ENCODE measurements at places on chromosomes 1 and 21. TPM values are rescaled to one million over a fixed set of nuclear protein-coding genes. Genes with fewer than 3 reads are reported as not detected.

- DNase-seq = no peak
- H3K27ac ChIP-seq = no peak overlapping the region
- H3K36me3 ChIP-seq = no peaks in the 10 kb centered on the region
Observed at GRCh38 chr1:213438339-213438738, 387.3 kb downstream of the RPS6KC1 start.

DNA sequence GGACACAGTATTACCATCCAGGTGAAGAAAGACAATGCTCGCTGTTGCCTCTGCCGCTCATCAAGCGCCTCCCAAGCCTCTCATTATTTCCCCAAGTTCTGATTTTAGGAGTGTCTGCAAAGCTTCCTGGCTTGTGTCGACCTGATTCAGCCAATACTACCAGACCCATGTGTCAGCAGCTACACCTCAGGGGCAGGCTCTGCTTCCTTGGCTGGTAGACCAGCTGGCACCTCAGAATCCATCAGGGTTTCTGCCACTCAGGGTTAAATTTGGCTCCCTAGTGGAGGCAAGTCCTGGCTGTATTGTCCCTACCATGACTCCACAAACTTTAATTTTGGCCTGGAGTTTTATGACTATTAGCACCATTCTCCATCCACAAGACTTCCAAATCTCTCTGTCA, 35.4 kb downstream of the SUSD4 start:
- no peak for DNase-seq
- H3K4me1 ChIP-seq = no peaks in the 10 kb centered on the region
- no peak overlapping the region for H3K27ac ChIP-seq
- H3K27me3 ChIP-seq = peaks cover 4% of the 10 kb centered on the region

GRCh38 chr1:104195395-104195794, 445.7 kb downstream of the AMY1C start:
- no peaks in the 10 kb centered on the region for H3K4me1 ChIP-seq
- H3K36me3 ChIP-seq = no peaks in the 10 kb centered on the region
- no peak for DNase-seq
- no peak overlapping the region for H3K27ac ChIP-seq
- H3K4me3 ChIP-seq = no peak overlapping the region

GRCh38 chr1:72009173-72010093, 272.9 kb downstream of the NEGR1 start:
- no peaks in the 10 kb centered on the region for H3K36me3 ChIP-seq
- H3K4me1 ChIP-seq = peaks cover 15% of the 10 kb centered on the region
- no peak for DNase-seq

- peak overlapping the region; percentile 83 for H3K4me3 ChIP-seq
- peaks cover 45% of the 10 kb centered on the region for H3K36me3 ChIP-seq
- no peak for DNase-seq
- H3K4me1 ChIP-seq = peaks cover 76% of the 10 kb centered on the region
Observed at GRCh38 chr1:205597691-205598314, 34.0 kb downstream of the ELK4 start.

DNA sequence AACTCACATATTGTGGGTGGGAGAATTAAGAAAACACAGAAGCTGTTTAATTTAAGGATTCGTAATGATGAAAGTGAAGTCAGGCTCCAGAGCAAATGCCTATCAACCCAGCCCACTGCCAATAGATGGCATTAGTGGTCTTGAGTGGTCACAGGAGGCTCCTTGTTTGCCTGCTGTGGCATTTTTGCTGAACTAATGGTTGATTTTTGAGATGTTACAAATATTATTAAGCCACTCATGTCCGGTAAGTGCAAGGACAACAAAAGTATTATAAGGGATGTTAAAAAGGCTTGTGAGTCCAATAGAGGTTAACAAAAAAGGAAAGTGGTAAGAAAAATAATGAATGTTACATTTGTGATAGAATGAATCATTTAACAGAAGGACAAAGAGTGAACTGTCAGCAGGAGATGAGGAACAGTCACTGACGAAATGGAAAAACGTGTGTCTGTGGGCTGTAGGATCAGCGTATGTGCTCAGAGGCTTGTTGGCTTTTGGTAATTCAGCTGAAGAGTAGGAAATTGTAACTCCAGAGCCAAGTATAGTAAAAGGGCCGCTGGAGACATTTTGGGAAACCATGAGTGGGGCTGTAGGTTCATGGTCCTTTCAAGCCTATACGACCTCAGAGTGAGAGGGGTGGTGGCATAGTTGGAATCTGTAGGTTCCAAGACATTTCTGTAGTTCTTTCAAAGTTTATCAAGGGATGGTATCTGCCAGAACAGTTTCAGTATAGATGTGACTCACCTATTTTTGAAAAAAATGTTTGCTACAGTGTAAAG, 11.2 kb downstream of the SFT2D2 start:
- peaks cover 34% of the 10 kb centered on the region for H3K36me3 ChIP-seq
- no peak overlapping the region for H3K27ac ChIP-seq
- no peaks in the 10 kb centered on the region for H3K4me1 ChIP-seq
- no peak for DNase-seq
- H3K4me3 ChIP-seq = no peak overlapping the region

DNA sequence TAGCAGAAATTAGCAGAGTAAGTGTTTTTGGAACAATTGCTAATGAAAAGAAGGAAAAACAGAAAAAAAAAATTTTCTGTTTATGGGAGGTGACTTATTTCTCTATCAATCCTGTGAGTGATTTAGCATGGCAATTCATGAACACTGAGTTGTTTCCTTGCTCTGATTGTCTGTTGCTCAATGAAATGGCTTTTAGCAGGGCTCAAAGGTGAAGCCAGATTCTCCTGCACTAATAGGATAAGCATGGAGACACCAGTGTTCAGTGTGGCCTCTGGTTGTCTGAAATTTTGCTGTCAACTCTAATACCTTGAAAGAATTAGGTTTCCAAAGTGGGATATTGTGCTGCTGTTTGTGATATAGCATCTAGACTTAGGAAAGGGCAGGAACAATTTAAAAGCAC, 15.8 kb downstream of the TRIM45 start:
- no peak overlapping the region for H3K4me3 ChIP-seq
- H3K4me1 ChIP-seq = no peaks in the 10 kb centered on the region
- no peak overlapping the region for H3K27ac ChIP-seq
- DNase-seq = no peak
- no peaks in the 10 kb centered on the region for H3K36me3 ChIP-seq

DNA sequence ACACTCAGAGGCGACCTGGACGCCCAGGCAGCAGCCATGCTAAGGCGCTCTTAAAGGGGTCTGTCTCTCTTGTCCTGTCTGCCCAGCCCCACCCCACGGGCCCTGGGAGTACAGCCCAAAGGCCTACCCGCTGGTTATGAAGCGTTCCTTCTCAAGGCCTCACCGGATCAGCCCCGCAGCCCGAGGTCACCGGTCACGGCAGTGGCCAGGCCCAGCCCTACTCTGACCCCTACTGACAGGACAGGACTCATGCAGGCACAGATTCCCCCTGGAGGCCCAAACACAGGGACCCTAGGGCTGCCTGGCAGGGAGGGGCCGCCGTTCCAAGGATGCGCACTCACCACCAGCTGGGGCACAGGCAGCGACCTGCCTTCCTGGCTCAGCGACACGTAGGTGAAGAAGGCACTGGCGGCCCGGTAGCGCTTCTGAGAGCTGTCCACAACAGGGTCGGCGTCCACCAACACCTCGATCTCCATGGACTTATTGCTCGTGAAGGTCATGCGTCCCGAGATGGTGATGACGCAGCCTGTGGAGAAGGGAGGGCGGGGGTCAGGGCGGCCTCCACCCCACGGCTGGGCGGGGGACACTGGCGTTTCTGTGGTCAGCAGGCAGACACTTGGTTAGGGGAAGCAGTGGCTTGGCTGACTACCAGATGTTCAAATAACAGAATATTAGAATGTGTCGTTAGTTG, 20.0 kb upstream of the GPR153 start:
- no peak overlapping the region for H3K4me3 ChIP-seq
- peaks cover 8% of the 10 kb centered on the region for H3K36me3 ChIP-seq
- peaks cover 6% of the 10 kb centered on the region for H3K27me3 ChIP-seq
- DNase-seq = peak; percentile 51
- H3K4me1 ChIP-seq = no peaks in the 10 kb centered on the region

DNA sequence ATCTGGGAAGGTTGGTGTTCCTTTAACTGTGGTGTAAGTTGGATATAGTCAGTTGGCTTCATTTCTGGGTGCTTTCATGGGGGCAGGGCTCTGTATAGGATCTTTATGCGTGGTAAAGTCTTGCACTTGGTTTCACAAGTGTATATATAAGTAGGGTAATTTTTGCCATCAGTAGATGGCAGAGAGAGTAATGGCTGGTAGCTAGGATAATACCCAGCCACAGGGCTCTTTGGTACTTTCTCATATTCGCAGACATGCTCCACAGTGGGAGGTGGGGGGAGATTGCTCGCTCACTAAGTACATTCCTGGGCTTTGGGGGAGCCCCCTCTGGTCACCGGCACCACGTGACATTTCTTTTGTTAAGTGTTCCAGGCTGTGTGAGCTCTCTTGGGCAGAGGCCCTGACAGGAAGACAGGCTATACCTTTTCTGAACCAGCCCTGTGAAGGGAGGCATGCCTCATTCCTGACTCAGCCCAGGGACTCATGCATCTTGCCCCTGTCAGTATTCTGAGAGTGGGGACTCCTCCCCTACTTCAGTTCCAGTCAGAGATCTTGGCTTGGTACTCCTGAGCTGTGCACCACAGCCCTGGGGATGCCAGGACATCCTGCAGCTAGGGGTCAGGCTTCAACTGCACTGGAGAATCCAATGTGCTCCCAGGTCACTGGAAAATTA, 37.6 kb downstream of the FCRL2 start:
- H3K27ac ChIP-seq = no peak overlapping the region
- H3K4me3 ChIP-seq = no peak overlapping the region
- no peaks in the 10 kb centered on the region for H3K36me3 ChIP-seq
- H3K4me1 ChIP-seq = no peaks in the 10 kb centered on the region
- DNase-seq = no peak

DNA sequence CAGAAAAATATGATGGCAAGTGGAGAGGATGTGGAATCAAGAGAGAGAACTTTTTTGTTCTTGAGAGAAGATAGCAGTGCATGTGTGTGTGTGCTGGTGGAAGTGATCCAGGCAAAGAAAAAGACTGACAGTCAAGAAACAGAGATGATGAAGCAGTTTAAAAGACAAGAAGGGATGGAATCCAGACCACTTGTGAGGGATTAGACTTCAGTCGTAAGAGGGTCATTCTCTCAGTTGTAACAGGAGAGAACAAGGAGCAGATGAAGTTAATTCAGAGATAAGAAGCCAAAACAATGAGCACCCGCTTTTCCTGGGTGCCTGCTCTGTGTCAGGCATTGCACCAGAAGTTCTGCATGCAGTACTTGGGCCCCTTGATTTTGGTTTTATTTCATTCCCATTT, 76.6 kb downstream of the RNF220 start:
- H3K27ac ChIP-seq = no peak overlapping the region
- no peak for DNase-seq
- H3K4me1 ChIP-seq = peaks cover 19% of the 10 kb centered on the region
- H3K27me3 ChIP-seq = no peaks in the 10 kb centered on the region
- no peak overlapping the region for H3K4me3 ChIP-seq

DNA sequence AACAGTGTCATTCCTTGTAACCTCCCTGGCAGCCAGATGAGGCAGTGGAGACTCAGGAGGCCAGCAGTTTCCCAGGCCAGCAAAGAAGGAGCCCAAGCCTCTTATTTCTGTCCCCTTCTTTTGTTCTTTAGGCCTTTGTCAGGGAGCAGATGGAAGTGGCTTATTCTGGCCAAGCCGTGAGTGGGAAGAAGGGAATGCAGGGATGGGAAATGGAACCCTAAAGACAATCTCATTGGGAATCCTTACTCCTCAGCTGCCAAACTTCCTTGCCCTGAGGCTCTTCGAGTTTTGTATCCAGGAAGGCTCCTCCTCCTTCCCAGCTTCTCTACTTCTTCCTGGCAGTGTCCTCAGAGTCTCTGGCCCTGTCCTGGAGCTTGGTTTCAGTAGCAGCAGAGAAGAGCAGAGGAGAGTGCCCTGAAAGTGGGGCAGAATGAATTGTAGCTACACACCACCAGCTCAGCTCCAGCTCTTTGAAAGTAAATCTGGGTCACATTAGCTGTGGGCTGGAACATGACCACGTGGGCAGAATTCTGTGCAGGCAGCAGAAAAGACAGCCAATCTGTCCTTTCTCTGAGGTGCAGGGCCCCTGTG, 63.9 kb downstream of the NDUFS5 start:
- H3K4me1 ChIP-seq = peaks cover 15% of the 10 kb centered on the region
- H3K36me3 ChIP-seq = no peaks in the 10 kb centered on the region
- no peak for DNase-seq
- peaks cover 9% of the 10 kb centered on the region for H3K27me3 ChIP-seq
- H3K4me3 ChIP-seq = no peak overlapping the region

DNA sequence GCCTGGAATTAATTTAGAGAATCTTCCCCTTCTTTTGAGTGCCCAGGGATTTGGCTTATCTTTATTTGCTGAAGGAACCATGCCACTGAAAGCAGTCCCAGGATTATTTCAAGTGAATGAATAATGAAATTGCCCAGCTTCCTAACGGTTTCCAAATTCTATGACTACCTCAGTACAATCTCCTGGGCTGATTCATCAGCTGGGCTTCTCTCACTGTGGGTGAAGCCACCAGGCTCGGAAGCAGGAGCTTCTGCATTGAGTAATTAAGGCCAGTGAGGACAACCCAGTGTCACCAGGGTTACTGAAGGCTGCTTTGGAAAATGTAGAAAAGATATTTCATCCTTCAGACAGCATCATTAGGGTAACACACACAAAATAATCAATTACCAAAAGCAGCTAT, 169.8 kb downstream of the DAB1 start:
- no peaks in the 10 kb centered on the region for H3K36me3 ChIP-seq
- no peak overlapping the region for H3K27ac ChIP-seq
- DNase-seq = no peak
- no peak overlapping the region for H3K4me3 ChIP-seq
- H3K4me1 ChIP-seq = no peaks in the 10 kb centered on the region
- H3K27me3 ChIP-seq = no peaks in the 10 kb centered on the region

DNA sequence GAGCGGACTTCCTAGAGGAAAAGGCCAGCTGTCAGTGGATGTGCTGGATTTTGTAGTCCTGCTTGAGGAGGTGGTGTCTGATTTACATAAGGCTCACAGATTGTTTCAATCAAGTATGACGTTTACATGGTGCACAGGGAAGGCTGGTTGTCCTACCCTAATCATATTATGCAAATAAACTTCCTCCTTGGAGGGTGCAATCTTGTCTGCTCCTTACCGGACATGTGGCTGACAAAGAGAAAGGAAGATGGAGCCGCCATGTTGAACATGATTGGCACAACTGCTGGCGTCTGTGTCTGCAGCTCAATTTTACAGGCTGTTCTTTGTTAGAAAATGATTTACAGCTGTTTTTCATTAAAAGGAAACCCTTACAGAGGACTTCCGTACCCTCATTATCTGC, 1656.1 kb downstream of the KCNT2 start:
- DNase-seq = no peak
- no peaks in the 10 kb centered on the region for H3K27me3 ChIP-seq
- H3K36me3 ChIP-seq = no peaks in the 10 kb centered on the region
- no peak overlapping the region for H3K27ac ChIP-seq
- H3K4me3 ChIP-seq = no peak overlapping the region
- H3K4me1 ChIP-seq = no peaks in the 10 kb centered on the region

- no peak overlapping the region for H3K27ac ChIP-seq
- H3K4me3 ChIP-seq = no peak overlapping the region
- no peaks in the 10 kb centered on the region for H3K4me1 ChIP-seq
- H3K36me3 ChIP-seq = no peaks in the 10 kb centered on the region
- H3K27me3 ChIP-seq = no peaks in the 10 kb centered on the region
Observed at GRCh38 chr1:8182034-8182761, 135.7 kb upstream of the SLC45A1 start.

- H3K4me1 ChIP-seq = peaks cover 10% of the 10 kb centered on the region
- peaks cover 6% of the 10 kb centered on the region for H3K27me3 ChIP-seq
- H3K4me3 ChIP-seq = no peak overlapping the region
- no peak for DNase-seq
- no peak overlapping the region for H3K27ac ChIP-seq
Observed at GRCh38 chr21:31733551-31734149, 1.7 kb upstream of the SCAF4 start.

MNDA gene
- total RNA-seq = not detected

KRTAP19-1 gene
- total RNA-seq = not detected

FMO2 gene
- not detected for total RNA-seq

FAM20B gene
- total RNA-seq = 31.4 TPM

OSCP1 gene
- 5.1 TPM for total RNA-seq
